ENCODE measurements at places on chromosomes 12 and 14. TPM values are rescaled to one million over a fixed set of nuclear protein-coding genes. Genes with fewer than 3 reads are reported as not detected.

DNA sequence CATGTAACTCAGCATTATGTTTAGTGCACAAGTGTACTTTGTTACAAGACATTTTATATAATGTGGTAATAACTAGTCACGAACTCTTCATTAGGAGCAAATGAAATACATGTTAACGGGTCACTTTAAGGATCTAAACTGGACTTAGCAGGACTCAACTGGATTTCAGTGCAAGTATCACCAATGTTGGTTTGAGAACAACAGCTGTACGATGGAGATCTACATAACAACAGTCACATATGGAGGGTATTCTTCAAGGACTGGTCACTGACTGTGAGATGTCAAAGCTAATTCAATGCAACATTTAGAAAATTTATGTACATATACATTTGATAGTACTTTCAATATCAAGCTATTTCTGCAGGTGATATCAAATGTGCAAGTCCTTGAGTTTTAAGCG is 22.5 kb upstream of the SYCP3 start:
- no peak for DNase-seq
- H3K27me3 ChIP-seq = no peaks in the 10 kb centered on the region
- no peaks in the 10 kb centered on the region for H3K4me1 ChIP-seq
- no peak overlapping the region for H3K27ac ChIP-seq

DNA sequence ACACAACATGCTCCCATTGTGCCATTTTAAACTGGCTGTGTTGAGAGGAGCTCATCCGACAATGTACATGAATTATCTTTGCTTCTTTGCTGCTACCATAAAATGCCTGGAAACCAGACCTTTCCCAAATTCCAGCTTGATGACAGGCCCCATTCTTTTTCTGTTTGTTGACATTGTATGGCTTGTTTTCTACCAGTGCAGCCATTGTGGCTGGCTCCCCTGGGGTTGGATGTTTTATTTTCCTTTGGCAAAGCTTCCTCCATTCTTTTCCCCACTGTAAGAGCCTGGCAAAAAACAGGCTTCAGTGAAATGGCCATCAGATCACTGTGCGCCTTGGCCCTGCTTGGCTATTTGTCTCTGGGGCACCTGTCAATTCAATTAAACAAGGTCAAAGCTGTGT is 532.5 kb downstream of the VRK1 start:
- no peak for DNase-seq
- H3K27me3 ChIP-seq = no peaks in the 10 kb centered on the region
- no peak overlapping the region for H3K4me3 ChIP-seq
- peaks cover 22% of the 10 kb centered on the region for H3K4me1 ChIP-seq
- no peaks in the 10 kb centered on the region for H3K36me3 ChIP-seq
- H3K27ac ChIP-seq = no peak overlapping the region

DNA sequence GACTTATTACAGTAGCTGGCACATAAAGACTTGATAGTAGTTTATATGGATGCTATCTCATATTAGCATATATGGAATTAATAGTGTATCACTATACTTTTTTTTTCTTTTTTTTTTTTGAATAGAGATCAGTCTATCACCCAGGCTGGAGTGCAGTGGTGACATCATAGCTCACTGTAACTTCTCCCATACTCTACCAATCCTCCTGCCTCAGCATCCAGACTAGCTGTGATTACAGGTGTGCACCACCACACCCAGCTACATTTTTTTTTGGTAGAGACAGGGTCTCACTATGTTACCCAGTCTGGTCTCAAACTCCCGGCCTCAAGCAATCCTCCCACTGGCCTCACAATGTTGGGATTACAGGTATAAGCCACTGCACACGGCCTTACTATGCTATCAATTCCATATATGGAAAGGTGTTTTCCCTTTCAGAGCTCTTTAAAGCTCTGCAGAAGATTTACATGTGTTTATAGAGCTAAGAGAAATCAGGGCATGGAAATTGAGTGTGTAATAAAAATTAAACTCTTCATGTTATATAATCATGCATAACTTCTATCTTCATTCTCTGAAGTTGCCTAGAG is 1.8 kb upstream of the TBK1 start:
- H3K4me1 ChIP-seq = peaks cover 42% of the 10 kb centered on the region
- DNase-seq = no peak
- no peaks in the 10 kb centered on the region for H3K36me3 ChIP-seq
- peak overlapping the region; percentile 95 for H3K27ac ChIP-seq
- peak overlapping the region; percentile 72 for H3K4me3 ChIP-seq

- peak overlapping the region; percentile 96 for H3K27ac ChIP-seq
- peak overlapping the region; percentile 93 for H3K4me3 ChIP-seq
- H3K27me3 ChIP-seq = no peaks in the 10 kb centered on the region
- peaks cover 79% of the 10 kb centered on the region for H3K4me1 ChIP-seq
Observed at GRCh38 chr14:104393898-104394381, 185.6 kb upstream of the C14orf180 start.

OTOGL gene
- not detected for total RNA-seq

PLCZ1 gene
- not detected for total RNA-seq

SMOC1 gene
- total RNA-seq = not detected

APEX1 gene
- total RNA-seq = 144 TPM

Measured in naive thymus-derived CD8-positive, alpha-beta T cell (primary cell).